ENCODE measurements at places on chromosomes 4 and X. TPM values are rescaled to one million over a fixed set of nuclear protein-coding genes. Genes with fewer than 3 reads are reported as not detected.

GRCh38 chr4:153651587-153651986 lies 32.5 kb upstream of the TLR2 start:
- peaks cover 33% of the 10 kb centered on the region for H3K4me1 ChIP-seq
- DNase-seq, result peak; percentile 83
- no peaks in the 10 kb centered on the region for H3K27me3 ChIP-seq
- H3K27ac ChIP-seq, result peak overlapping the region; percentile 85
- H3K36me3 ChIP-seq, result no peaks in the 10 kb centered on the region
- H3K4me3 ChIP-seq, result peak overlapping the region; percentile 7

DNA sequence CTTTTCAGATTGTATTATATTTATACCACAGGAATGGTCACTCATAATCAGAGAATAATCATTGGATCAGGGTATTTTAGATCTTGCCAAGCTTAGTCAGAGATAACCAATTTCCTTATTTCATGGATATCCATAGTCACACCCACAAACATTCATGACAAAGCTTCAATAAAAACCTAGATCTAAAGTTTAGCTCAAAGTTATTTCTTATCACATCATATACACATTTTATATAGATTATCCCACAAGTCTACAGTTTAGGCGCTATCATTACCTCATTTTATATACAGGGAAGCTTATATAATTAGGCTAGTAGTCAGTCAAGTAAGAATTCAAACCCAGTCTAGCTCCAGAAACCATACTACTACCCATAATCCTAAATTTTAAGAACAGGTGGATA lies 82.3 kb downstream of the SLC10A7 start:
- DNase-seq, result no peak
- no peak overlapping the region for H3K27ac ChIP-seq
- peaks cover 5% of the 10 kb centered on the region for H3K36me3 ChIP-seq
- no peaks in the 10 kb centered on the region for H3K27me3 ChIP-seq
- H3K4me1 ChIP-seq, result peaks cover 9% of the 10 kb centered on the region

The HPGDS gene
- not detected for total RNA-seq

The POU4F2 gene
- total RNA-seq, result not detected

The SLC4A4 gene
- not detected for total RNA-seq
